Effector memory CD4-positive, alpha-beta T cell (primary cell): ENCODE measurements at places on chromosomes 13 and 19.
A peak's percentile ranks its signal among the peaks of the same experiment; 100 is the strongest.

- no peak for DNase-seq
Observed at GRCh38 chr19:16203256-16204004, 5.7 kb downstream of the AP1M1 start.

- no peak for DNase-seq
Observed at GRCh38 chr13:23069566-23069965, 111.2 kb upstream of the SGCG start.

DNA sequence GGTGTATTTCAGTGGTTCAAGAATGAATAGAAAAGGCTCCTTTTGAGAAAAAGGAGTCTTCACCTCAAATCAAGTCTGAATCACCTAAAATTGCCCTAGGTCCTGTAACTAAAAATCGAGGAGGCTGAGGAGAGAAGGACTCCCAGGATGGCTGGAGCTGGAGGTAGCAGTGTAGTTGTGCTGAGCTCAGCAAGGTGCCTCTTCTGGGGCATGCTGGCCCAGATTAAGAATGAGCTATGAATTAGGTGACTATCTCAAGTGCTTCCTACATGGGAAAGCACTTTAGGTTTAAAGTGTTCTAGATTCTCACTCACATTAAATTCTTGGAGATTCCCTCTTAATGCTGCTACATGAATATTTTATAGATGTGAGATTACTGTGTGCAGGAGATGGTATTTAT, 28.8 kb upstream of the KL start:
- DNase-seq: no peak

- no peak for DNase-seq
Observed at GRCh38 chr13:80262051-80262695, 78.8 kb downstream of the SPRY2 start.

DNA sequence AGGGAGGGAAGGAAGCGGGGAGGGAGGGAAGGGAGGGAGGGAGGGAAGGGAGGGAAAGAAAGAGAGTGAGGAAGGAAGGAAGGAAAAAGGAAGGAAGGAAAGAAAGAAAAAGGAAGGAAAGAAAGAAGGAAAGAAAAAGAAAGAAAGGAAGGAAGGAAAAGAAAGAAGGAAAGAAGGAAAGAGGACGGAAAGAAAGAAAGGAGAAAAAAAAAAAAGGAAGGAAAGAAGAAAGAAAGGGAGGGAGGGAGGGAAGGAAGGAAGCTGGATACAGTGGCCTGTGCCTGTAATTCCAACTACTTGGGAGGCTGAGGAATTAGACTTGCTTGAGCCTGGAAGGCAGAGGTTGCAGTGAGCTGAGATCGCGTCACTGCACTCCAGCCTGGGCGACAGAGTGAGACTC, 35.3 kb downstream of the OLFM2 start:
- DNase-seq: no peak

DNA sequence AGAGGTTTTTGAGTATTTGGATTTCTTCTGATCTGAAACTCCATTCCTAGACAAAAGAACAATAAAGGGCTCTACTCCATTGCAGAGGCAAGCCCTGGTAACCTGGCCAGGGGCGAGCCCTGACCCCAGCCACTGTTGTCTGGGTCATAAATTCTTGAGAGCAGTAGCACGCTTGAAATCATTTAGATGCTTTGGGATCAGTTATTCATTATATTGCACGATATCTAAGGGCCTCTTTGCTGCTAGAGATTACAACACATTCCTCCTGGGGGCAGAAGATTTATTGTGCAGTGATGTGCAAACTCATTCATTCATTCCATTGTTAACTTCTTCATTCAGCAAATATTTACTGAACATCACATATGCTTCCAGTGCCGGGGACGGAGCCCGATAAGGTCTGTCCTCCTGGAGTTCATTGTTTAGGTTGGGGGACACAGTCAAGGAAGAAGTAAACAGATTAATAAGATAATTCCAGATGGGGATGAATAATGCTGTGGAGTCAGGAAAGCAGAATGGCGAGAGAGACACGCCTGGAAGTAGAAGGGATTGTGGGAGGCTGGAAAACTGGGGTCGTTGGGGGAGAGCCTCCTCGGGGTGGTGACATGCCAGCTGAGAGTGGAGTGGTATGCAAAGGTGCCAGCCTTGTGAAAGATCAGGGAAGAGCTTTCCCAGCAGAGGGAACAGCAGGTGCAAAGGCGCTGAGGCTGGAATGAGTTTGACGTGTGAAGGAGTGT, 34.9 kb downstream of the SIPA1L3 start:
- no peak for DNase-seq

DNA sequence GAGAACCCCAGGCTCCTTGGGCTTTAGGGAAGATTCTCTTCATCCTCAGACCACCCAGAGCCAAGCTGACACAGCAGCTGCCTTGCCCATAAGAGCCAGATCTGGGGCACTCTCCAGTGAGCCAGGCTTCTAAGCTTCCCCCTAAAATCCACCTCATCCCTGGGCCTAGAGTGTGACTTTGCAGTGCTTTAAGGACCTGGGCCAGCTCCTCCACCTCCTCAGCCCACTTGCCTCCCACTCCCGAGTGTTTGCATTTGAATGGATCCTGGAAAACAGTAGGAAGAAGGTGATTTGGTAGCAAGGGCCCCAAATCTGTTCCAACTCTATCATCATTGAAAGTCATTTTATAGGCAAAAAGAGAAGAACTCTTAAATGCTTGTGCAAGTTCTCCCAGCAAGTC, 108.7 kb upstream of the UBL3 start:
- DNase-seq: no peak

- peak; percentile 77 for DNase-seq
Observed at GRCh38 chr19:42121656-42122069, 10.6 kb downstream of the POU2F2 start.

- no peak for DNase-seq
Observed at GRCh38 chr19:9531933-9532332, 6.5 kb downstream of the ZNF426 start.

GRCh38 chr19:46990991-46991676, 28.5 kb upstream of the NPAS1 start:
- peak; percentile 31 for DNase-seq

- no peak for DNase-seq
Observed at GRCh38 chr19:3667766-3668165, 32.5 kb downstream of the PIP5K1C start.

DNA sequence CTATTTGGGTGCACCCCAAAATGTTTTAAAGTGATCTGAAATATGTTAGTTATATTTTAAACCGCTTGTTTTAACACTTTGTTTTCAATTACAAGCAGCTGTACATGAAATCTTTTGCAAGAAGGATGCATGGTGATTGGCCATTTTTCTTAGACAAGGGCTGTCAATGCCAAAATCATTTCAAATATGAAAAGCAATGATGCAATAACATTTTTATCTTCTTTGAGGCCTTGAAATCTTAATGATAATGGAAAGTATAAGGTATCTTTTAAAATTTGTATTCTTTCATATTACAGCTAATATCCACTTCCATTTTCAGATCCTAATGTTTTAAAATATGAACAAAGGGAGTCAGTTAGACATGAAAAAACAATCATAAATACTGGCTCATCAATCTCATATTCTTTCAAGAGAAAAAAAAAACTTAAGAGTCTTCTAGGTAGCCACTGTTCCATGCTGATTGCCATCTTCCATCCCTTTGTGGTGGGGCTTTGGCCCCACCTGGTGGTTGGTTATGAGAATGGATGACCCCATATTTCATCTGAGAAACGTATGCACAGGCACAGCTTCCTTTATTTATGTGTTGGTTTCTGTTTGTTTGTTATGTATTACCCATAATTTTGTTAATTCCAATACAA, 330.3 kb upstream of the MIR17HG start:
- no peak for DNase-seq

DNA sequence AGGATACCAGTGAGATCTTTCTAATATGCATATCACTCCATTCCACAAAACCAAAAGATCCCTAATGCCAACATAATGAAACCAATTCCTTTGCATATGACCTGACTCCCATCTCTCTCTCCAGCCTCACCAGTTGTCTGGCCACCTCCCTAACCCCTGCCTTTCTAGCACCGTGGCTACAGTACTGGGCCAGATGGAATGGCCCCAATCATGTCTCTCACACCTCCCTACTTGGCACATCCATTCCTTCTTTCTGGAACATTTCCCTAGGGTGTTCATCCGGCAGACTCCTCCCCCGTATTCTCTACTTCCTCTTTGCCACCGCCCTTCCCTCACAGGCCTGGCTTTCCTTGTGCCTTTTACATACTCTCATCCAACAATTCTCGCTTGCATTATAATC, 62.0 kb downstream of the GPALPP1 start:
- DNase-seq: no peak

DNA sequence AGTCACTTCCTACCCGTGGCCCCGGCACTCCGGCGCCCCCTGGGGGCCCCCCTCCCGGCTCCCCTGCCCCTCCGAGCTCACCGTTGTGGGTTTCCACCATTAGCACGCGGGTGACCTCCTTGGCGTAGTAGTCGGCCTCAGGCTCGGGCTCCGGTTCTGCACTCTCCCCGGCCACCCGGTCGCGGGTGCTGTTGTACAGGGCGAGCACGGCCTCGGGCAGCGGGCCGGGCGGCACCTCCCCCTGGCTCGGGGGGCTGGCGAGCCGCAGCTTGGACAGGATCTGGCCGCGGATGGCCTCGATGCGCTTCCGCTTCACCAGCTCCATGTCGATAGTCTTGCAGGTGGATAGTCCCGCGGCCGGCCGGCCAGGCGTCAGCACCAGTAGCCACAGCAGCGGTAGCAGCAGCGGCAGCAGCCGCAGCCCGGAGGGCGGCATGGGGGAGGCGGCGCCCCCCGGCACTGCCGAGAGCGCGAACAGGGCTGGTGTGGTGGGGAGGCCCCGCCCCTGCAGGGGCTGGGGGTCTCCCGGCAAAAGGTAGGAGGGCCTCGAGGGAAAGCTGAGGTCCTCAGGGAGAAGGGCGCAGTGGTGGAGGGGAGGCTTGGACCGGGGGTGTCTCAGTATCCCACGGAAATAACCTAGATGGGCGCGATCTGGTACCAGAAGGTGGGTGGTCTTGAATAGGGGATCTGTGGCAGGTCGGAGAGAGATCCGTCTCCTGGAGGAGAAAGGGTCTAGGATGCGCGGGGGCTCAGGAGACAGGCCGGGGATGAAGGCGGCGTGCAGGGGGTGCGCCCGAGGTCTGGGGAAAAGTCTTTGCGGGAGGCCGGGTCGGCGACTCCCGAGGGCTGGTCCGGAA, 885 bp downstream of the TGFB1 start:
- peak; percentile 70 for DNase-seq

DNA sequence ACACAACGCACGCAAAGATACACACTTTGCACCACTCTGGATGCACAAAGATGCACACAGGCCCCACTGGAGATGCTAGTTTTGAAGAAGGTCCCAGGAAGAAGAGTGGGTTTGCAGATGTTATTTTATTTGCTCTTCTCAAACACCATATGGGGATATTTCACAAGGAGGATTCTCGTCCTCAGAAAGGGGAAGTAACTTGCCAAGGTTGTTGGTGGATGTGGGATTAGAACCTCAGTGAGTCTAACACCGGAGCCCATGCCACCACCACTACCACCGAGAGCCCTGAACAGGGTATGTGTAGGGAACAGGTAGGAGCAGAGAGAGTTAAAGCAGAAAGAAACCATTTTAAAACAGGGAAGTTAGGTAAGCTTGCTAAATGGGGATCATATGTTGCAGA, 9.6 kb upstream of the CEACAM6 start:
- no peak for DNase-seq

GRCh38 chr13:27631156-27631555, 9.5 kb downstream of the POLR1D start:
- DNase-seq: no peak

GRCh38 chr13:60936281-60936680, 479.4 kb downstream of the PCDH20 start:
- DNase-seq: no peak

GRCh38 chr13:26485288-26485687, 72.2 kb upstream of the WASF3 start:
- no peak for DNase-seq

DNA sequence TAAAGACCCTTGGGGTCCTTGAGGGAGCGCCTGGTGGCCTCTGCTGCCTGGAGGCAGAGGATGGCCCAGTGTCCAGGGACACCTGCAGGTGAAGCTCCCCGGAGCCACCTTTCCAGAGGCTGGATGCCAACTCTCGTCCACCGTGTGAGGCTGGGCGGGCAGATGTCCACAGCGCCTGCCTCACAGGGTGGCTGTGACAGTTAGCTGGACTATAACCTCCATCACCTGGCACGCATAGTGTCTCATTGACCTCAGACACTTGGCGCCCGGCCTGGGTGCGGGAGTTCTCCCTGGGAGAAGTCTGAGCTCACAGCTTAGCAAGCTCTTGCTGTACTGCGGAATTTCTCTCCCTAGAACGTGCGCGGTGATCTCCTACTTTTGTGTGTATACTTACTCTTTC, 9.8 kb downstream of the BICRA start:
- no peak for DNase-seq

DNA sequence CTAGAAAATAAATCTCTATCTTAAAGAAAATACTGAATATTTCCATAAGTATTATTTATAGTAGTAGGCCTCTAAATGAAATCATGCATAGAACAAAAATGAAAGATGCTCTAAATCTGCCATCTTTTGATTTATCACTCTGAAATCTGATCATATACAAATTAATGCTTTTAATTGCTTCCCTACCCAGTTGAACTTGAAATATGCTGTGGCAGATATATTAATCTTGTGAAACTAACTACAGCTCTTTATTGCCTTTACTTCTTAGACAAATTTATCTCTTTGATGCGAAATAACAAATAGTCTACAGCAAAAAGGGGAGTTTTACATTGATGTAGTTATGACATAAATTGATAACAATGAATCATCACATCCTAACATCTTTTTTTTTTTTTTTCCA, 510.7 kb upstream of the SLITRK6 start:
- DNase-seq: no peak

DNA sequence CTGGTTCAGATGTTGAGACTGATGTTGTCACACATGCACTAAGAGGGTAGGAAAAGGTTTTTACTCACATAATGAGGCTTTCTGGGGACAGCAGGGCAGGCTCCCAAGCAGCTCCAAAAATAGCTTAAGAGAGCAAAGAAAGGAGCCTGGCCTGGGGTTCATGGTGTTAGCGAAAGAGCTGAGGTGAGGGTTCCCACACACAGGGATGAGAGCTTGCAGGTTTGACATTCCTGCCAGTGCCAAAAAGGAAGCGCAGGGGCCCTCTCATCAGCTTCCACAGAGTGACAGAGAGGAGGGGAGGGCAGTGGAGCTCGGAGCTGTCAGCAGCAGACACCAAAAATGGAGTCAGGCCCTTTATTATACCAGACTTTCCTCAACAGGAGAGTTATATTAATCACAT, 65.5 kb upstream of the FAM216B start:
- DNase-seq: no peak

GRCh38 chr13:42760951-42761350, 20.4 kb upstream of the FAM216B start:
- no peak for DNase-seq

DNA sequence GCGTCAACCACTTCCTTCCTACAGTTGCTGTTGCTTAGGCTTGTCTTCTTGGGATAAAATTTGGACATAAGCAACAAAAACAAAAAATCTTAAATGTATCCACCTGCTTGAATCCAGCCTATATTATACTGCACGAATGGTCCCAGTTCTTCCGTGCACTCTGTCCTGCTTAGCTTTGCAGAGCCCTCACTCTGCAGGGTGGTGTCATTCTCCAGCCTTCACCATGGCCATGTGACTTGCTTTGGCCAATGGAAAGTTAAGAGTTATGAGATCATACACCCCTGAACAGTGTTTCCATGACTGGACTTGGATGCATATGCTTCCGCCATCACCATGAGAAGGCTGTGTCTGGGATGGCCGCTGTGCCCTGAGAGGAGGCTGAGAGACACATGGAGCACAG, 27.4 kb upstream of the SACS start:
- DNase-seq: no peak
